Panc1 (cell line): ENCODE measurements at places on chromosomes 2 and 18. TPM values are rescaled to one million over a fixed set of nuclear protein-coding genes. Genes with fewer than 3 reads are reported as not detected.

Gene FOXD4L1
- total RNA-seq: not detected

Gene RTP5
- total RNA-seq: not detected

GRCh38 chr2:222302178-222303018, 3.6 kb upstream of the PAX3 start:
- peaks cover 11% of the 10 kb centered on the region for H3K4me1 ChIP-seq
- H3K4me3 ChIP-seq: no peak overlapping the region
- H3K27me3 ChIP-seq: peaks cover 32% of the 10 kb centered on the region; the same call in 1 of the 2 replicates
- H3K36me3 ChIP-seq: no peaks in the 10 kb centered on the region; the same call in 1 of the 2 replicates

- H3K27me3 ChIP-seq: no peaks in the 10 kb centered on the region
- no peak overlapping the region for H3K27ac ChIP-seq
- no peak overlapping the region for H3K4me3 ChIP-seq
These were observed 53.9 kb downstream of the NGEF start for GRCh38 chr2:232959139-232959538.

DNA sequence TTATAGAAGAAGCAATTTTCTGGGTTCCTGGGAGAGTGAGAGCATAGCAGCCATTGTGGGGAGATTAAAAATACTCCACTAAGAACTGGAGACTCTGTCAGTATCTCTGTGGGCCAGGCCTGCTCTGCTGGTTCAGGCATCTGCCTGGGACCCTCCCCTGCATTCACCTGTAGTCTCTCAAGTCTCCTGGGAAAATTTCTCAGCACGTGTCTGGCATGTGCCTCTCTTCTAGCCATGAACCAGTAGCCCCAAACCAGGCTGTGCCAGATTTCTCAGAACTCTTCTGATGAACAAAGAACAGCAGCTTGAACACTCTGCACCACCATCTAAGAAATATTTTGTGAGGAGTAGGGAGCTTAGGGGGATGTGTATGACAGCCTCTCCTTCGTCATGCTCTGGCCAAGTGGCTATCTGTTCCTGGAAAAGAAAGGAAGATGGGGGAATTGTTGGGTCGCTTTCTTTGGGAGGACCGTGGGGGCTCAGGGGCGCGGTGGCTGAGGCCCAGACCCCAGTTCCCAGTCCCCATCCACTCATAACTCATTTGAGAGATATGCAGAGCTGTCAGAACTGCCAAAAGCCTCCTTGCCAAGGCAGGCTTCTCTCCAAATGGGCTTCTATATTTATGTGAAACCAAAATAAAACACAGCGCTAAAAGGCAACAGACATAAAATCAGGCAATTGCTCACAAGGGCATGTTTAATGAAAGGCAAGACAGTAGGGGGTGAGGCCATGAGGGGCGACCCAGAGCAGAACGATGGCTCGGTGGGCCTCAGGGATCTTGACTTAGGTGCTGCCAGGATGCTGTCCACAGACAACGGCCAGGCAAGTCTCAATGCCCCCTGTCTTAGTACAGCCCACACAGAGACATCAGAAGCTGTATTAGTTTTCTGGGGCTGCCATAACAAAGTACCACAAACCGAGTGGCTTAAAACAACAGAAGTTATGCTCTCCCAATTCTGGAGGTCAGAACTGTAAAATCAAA, 114.7 kb upstream of the TNP1 start:
- H3K36me3 ChIP-seq: no peaks in the 10 kb centered on the region
- H3K27me3 ChIP-seq: no peaks in the 10 kb centered on the region

DNA sequence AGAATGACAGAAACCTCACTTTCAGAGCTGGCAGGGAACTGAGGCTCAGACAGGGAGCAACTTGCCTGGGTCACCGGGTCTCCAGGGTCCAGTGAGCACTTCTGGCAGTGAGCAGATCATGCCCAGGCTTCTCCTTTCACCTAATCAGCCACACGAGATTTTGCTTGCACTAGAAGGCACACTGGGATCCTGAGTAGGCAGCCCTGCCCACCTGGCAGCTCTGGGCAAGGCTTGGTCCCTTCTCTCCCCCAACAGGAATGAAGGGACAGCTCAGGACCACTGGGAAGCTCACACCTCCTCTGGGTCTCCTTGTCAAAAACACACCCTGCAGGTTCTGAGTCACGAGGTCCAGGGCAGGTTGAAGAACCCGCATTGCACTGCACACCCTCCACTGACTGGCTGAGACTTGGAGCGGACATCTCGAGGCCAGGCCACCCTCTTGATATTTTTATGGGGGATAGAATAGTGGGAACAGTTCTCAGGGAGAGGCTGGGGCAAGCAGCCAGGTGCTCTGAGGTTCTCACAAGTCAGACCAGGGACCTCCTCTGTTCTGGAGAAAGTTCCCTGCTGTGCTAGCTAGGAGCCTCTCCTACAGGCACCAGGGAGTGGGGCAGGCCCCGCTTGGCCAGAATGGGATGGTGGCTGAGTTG, 5.7 kb downstream of the MAL start:
- no peak overlapping the region for H3K27ac ChIP-seq
- peaks cover 11% of the 10 kb centered on the region for H3K27me3 ChIP-seq
- no peak for DNase-seq
- H3K36me3 ChIP-seq: no peaks in the 10 kb centered on the region

Gene TFCP2L1
- 4.9 TPM for total RNA-seq

DNA sequence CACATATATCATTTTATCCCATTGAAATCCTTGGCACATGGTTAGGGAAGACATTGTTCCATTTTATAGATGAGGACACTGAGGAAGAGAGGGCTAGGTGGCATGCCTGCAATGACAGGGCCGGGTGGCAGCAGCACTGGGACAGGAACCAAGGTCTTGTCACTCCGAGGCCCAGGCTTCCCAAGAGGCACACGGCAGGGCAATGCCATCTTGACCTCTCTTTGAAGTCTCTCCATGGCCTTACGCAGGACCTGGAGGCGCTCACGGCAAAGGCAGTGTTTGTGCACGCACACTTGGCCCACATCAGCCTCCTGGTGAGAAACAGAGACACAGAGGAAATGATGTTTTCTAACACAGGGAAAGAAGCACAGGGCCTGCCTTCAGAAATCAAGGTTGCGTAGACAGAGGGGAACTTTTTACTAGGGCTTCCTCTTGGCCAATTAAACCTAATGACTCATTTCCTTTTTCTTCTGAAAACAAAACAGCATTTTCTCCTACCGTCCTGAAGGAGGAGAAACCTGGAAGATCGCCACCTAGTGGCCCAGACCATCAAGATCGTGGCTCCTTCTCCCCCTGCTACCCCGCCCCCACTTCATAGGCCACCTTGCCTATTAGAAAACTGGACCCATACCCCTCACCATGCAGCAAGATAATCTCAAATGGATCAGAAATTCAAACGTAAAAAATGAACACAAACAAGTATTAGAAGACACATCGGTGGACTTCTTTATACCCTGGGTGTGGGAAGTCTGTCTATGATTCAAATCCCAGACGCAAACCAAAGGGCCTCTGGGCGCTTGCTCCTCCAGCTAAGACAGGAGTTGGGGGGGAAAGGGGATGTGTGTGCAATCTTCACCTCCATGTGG, 74.6 kb upstream of the SP3 start:
- peaks cover 9% of the 10 kb centered on the region for H3K4me1 ChIP-seq
- no peak overlapping the region for H3K4me3 ChIP-seq
- no peaks in the 10 kb centered on the region for H3K27me3 ChIP-seq
- peak overlapping the region; percentile 78 for H3K27ac ChIP-seq
